Inflammatory macrophage treated with lipopolysaccharide for 1 hour (primary cell): ENCODE measurements at places on chromosomes 2 and 18.

GRCh38 chr2:238117199-238118154, 17.3 kb downstream of the ESPNL start:
- DNase-seq = no peak

GRCh38 chr2:33366473-33366872, 110.0 kb upstream of the RASGRP3 start:
- DNase-seq = no peak

GRCh38 chr18:78085241-78086185, 835.9 kb downstream of the GALR1 start:
- no peak for DNase-seq

DNA sequence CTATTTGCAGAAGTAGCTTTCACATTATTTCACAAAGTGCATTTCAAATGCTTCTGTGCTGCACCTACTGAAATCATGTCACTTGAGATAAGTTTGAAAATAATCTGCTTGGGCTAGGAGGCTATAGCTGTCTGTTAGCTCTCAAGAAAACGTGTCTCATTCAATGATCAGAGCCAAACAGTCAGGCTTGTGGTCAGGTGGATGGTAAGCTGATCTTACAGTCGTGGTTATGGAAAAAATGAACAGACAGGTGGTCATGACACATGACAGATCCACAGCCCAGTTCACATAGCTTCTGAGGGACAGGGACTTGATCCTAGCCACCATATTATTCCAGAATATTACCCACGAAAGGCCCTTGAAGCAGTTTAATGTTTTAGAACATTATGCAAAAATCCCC, 26.5 kb upstream of the RFX8 start:
- DNase-seq = no peak

GRCh38 chr2:66512626-66513025, 77.7 kb downstream of the MEIS1 start:
- no peak for DNase-seq

DNA sequence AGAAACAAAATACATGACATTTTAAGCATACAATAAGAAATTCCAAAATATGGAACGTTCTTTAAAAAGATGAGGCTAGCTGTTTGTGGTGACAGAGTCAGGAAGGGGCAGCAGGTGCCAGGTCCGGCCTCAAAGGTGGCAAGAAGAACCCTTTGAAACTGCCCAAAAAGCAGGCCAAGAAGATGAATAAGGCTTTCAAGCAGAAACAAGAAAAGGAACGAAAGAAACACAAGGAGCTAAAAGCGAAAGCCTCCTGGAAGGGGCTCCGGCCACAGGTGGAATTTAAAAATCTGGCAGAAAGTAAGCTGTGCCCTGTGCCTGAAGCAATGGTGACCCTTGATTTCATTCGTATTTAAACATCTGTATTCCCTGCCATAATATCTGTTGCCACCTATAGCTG, 5.5 kb downstream of the WDR33 start:
- no peak for DNase-seq

DNA sequence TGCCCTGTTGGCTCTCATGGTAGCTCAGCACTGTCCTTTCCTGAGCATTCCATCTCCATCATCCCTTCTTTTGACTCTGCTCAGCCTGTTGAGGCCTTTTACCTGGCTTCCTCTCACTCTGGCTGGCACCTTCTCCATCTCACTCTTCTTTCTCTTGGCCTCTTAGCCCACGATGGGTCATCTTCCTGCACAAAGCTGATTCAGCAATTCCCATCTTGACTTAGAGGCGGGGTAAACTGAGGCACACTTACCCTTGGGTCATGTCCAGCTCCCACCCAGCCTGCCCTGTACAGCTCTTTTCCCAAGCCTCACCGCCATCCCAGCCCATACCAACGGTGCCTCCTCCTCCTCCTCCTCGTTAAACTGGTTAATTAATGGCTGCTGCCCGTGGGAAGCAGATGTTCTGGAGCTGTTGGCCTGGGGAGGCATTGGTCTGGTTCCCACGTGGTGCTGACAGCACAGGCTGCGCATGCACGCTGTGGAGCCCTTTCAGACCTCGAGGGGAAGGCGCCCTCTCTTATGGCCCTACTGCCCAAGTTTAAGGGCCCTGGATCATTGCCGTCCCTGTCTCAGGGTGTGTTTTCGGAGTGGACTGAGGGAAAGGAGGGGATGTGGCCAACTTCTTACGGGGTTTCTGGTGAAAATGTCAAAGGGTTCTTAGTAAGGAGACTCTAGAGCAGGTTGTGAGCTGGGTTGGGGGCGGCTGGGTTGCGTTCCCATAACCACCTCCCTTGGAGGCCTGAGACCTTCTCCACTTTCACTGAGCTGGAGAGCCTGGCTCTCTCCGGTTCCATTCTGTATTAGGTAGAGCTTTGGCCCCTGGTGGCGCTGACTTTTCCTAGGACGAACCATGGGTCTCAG, 10.9 kb downstream of the WNT10A start:
- no peak for DNase-seq

DNA sequence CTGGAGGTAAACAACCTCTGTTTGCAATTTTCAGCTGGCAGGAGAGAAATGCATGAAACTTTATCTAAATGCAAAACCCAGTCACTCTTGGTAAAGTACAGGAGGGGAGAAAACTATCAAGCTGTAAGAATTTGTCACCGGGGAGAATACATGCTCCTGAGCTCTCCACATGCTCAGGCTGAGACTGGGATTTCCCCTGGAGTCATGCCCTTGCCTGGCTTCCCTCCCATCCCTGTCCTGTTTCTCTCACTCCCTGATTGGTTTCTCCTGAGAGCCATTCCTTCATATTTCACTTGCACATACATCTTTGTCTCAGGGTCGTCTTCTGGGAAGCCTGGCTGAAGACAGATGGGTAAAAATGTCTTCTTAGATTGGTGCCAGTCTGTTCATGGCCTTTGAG, 52.9 kb upstream of the SPATS2L start:
- DNase-seq = no peak
